Epithelial cell of prostate (primary cell): ENCODE measurements at places on chromosomes 3 and 15.

- DNase-seq: no peak
These were observed 3.6 kb upstream of the PRRT3 start for GRCh38 chr3:9955611-9956352.

DNA sequence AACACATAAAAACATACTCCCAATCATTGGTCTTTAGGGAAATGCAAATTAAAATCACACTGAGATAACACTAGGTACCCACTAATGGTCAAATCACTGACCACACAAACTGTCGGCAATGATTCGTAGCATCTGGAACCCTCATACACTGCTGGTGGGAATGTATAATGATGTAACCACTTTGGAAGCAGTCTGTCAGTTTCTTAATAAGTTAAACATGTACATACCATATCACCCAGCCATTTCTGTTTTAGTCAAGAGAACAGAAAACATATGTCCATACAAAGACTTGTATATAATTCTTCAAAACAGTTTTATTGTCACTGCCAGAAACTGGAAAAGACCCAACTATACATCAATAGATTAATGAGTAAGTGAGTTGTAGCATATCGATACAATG, 63.3 kb upstream of the LRRC3B start:
- no peak for DNase-seq

GRCh38 chr15:34179234-34179633, 30.7 kb downstream of the KATNBL1 start:
- DNase-seq: no peak

DNA sequence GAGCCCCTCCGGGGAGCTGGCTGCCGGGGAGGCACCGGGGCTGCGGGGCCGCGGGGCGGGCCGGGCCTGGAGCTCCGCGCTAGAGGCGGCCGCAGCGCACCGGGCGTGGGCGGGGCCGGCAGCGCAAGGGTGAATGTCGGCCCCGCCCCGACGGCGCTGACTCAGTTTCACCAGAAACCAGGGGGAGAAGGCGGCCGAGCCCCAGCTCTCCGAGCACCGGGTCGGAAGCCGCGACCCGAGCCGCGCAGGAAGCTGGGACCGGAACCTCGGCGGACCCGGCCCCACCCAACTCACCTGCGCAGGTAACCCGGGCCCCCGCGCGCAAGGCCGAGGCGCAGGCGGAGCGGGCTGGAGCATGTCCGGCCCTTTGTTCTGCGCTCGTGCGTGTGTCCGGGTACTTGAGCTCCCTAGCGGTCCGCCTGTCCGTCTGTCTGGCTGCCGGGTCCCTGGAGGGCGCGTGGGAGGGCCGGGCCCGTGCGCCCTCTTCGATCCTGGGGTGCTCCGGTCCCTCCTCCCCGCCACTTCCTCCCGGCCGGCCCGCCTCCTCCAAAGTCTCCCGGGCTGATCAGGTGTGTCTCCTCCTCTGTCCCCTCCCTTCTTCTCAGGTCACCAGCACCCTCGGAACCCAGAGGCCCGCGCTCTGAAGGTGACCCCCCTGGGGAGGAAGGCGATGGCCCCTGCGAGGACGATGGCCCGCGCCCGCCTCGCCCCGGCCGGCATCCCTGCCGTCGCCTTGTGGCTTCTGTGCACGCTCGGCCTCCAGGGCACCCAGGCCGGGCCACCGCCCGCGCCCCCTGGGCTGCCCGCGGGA, at the start of gene SPINT1:
Gene SPINT1 (plus strand): TSS at position 164 of the 811 bp plus-strand sequence. CDS start 507 bp downstream, at position 671.
- no peak for DNase-seq

- no peak for DNase-seq
These were observed 370.1 kb downstream of the NR2F2 start for GRCh38 chr15:96700555-96700954.

- no peak for DNase-seq
These were observed 21.2 kb upstream of the APEH start for GRCh38 chr3:49652903-49653415.

DNA sequence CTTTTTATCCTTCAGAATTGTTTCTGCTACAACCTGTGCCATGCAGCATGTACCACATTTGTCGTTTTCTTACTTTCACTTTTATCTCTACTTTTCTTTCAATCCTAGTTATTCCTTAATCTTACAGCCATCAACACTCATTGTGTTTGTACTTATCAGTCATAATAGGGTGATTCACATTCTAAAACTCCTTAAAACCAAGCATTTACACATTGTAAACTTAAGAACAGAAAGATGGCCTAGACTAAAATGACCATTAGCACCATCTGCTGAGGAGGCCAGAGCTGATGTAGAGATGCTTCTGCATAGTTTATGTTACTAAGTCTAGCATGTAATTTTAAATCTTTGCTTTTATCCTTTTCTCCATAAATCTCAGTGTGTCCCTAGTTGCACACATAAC, 25.5 kb downstream of the EIF2AK4 start:
- DNase-seq: no peak
